Panc1 (cell line): ENCODE measurements at places on chromosomes 6 and 20.

GRCh38 chr20:10984913-10985312 lies 311.1 kb upstream of the JAG1 start:
- DNase-seq = no peak

- DNase-seq = no peak
Measured at GRCh38 chr6:36636687-36637418, 41.7 kb upstream of the CDKN1A start.

GRCh38 chr20:23644164-23644563 lies 6.4 kb upstream of the CST3 start:
- no peak for DNase-seq

DNA sequence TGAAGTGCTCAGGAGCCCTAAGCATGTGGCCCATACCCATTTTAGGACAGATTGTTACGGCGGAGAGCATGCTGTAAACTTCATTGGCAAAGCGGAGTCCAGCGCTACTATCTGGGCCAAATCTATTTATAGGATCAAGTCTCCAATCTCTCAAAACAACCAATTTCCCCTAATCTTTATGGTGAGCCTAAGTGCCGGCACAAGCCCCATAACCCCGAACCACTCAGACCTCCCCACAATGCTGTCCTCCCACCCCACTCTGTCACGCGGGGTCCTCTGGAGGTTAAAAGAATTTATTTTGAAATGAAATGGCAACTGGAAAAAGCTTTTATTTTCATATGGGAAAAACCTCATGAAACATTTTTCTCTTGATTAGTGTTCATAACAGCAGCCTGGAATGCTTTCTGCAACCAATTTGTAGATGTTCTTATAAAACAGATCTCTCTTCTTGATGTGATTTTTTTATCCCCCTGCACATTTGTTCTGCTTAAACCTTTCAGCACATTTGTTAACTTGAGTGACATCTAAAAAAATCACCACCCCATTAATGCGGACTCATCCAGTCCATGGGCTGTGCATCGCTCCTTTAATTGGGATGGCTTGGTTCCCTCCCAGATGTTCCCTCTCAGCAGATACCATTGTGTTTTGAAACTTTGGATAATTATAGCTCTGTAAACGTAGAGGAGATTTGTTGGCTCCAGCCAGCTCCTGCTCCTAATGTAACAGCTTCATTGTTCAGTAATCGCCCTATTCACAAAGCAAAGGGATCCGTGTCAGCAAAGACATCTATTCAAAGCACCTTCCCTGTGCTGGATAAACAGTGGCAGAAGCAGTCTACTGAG lies 323.6 kb downstream of the CD83 start:
- DNase-seq = no peak

DNA sequence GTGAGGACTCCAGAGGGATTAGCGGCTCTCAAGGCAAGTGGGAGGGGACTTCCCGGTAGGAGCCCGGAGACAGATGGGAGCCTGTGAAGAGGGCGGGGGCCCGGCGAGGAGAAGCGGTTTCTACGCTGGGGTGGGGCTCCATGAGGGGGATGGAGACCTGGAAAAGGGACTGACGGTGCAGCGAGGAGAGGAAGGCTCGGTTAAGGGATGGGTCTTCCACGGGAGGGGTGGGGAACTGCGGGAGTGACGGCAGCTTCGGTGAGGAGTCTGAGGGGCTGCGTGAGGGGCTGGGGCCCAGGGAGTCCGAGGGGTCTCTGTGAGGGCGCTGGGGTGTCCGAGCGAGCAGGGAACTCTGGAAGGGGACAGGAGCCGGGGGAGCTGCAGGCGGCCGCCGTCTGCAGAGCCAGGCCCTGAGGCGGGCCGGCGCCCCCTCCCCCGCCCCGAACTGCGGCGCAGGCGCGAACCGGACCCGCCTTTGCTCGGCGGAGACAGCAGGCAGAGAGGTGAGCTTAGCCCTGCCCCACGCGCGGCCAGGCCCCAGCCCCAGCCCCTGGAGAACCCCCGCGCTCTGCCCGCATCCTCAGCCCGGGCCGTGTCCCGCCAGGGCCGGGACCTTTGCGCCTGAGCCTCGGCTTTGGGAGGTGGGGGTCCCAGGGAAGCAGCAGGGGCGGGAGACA lies at the start of gene NRSN2:
TSS of gene NRSN2 (plus strand) at position 472 of the 677 bp plus-strand sequence. CDS start 2,533 bp downstream, outside the sequence.
- DNase-seq = no peak
